ENCODE measurements at places on chromosomes 6 and 20. TPM values are rescaled to one million over a fixed set of nuclear protein-coding genes. Genes with fewer than 3 reads are reported as not detected.
A peak's percentile ranks its signal among the peaks of the same experiment; 100 is the strongest.

DNA sequence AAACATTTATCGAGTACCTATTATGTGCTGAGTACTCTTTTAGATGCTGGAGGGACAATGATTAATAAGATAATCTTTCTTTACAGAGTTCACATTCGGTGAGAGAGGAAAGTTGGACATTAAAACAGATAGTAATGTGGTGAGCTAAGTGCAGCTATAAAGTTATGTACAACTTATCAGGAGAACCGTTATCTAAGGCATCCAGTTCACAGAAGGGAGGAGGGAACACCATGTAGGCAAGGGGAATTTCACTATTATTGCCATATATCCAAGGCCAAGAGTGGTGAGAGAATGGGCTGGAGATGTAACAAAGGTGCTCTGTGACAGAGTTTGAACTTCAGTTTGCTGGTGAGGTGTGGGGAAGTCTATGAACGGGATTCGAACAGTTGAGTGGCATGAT is 105.8 kb downstream of the CARMIL1 start:
- no peak for DNase-seq

GRCh38 chr20:6075428-6076219 is 21.8 kb upstream of the LRRN4 start:
- peak; percentile 49 for DNase-seq

DNA sequence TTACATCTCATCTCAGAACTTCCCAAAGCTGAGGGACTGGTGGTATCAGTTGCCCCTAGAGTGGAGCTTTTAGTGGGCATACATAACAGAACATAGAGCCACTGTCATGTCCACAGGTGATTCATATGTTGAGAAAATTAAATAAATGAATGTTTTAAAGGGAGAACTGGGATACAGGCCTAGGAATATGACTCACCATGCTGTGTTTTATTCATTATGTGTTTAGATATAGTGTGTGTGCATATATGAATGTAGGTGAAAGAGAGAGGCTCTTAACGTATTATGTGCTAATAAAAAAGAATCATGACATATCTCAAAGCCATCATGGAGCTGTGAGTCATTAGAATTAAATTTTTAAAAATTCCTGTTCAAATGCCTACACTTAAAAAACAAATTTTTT is 332.2 kb upstream of the RSPO3 start:
- no peak for DNase-seq

GRCh38 chr6:16730738-16731477 is 30.4 kb downstream of the ATXN1 start:
- no peak for DNase-seq

- DNase-seq: no peak
Observed at GRCh38 chr6:158070513-158070912, 88.8 kb downstream of the SYNJ2 start.

DNA sequence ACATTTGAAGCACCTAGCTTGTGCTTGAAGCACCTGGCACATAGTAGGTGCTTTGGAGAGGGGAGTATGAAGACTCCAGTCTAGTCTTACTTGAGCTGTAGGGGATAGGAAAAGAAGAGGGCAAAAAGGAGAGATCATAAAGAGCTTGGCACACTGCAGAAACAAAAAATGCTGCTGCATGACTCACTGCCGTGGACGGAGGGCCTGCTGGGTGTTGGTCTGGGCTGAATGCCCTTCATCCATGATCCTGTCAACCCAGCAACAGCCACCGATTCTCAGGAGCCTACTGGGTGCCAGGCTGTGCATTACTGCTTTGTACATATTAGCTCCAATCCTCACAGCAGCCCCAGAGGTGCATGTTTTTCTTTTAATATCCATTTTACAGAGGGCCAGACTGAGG is 6.0 kb downstream of the PDYN start:
- no peak for DNase-seq

AVP gene
- not detected for total RNA-seq

EDN1 gene
- total RNA-seq: 9.9 TPM

TGM3 gene
- 0.39 TPM for total RNA-seq

NHSL1 gene
- total RNA-seq: 31.1 TPM

Measured in spinal cord (tissue), 10 donors.